ENCODE measurements at places on chromosomes 12 and 14. TPM values are rescaled to one million over a fixed set of nuclear protein-coding genes. Genes with fewer than 3 reads are reported as not detected.

DNA sequence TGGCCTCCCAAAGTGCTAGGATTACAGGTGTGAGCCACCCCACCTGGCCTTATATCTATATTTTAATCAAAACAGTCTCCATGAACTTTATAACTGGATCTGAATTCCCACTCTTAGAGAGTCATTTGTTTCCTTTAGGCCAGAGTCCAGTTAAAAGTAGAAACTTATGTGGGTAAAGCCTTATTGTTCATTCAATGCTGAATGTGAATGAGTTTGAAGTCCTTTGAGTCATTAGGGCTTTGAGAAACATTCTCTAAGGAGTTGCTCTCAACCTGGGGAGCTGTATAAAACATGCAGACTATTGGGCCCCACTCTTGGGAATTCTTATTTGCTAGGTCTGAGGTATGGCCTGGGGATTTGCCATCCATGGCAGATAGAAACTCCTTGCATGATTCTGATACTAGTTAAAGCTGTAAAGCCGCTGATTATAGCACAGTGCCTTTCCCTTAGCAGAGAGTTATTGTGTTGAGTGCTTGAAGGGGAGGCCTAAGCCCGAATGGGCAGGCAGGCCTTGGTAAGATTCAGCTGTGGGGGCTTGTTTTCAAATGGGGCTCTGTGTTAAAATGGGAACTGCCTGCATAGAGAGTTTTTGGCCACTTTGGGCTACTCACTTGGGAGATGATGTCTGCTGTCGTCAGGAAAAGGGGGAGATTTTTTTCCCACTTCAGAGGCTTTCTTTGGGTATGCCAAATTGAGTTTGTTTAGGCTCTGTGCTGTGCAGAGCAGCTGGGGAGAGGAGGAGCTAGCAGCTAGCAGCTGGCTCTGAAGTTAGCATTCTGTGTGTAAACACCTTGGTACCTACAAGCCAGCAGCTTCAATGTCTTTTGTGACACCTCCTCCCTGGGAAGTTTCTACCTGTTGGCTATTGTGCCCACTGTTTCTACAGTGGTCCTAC is 117.5 kb downstream of the DACT1 start:
- H3K4me3 ChIP-seq: no peak overlapping the region
- peaks cover 7% of the 10 kb centered on the region for H3K4me1 ChIP-seq
- H3K27me3 ChIP-seq: no peaks in the 10 kb centered on the region
- H3K27ac ChIP-seq: no peak overlapping the region

DNA sequence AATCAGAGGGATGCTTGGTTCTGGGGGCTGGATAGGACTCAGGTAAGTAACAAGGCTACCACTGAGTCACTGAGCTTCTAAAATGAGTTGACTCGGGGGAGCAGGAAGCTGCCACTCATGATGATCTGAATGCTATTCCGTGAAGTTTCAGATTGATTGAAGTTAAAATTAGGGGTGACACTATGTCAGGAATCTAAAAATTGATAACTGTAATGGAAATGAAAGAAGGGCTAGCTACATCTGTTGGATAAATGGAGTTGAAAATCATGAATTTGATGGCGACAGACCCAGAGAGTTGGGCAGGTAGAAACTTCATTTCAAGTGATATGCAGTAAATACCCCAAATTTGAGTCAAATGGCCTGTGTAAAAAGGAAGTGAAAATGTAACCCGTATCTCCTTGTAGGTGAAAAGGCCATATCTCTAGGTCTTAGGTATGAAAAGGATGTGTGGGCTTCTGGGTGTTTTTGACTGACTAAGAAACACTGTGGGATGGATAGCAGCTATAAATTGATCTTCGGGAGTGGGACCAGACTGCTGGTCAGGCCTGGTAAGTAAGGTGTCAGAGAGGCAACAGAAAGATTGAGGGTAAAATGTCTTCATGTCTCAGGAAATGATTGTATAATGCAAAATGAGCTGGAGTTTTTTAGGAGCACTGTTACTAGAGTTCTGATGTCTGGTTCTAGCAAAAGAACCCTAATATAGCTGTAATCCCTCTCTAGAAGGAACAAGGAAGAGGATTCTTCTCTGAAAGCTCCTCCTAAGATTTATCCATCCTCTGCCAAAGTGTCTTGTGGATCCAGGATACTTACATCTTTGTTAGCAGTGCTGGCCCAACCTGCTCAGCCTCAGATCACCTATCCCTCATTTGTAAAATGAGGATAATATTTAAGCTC is 57.3 kb downstream of the DAD1 start:
- H3K27me3 ChIP-seq: no peaks in the 10 kb centered on the region
- H3K4me1 ChIP-seq: peaks cover 29% of the 10 kb centered on the region

- no peaks in the 10 kb centered on the region for H3K27me3 ChIP-seq
- no peak overlapping the region for H3K27ac ChIP-seq
- DNase-seq: peak; percentile 20
- H3K4me3 ChIP-seq: no peak overlapping the region
- H3K4me1 ChIP-seq: no peaks in the 10 kb centered on the region
Measured at GRCh38 chr12:18492372-18493025, 231.2 kb downstream of the PIK3C2G start.

GRCh38 chr14:99535448-99535847 is 54.2 kb downstream of the CCNK start:
- H3K4me1 ChIP-seq: peaks cover 62% of the 10 kb centered on the region
- H3K4me3 ChIP-seq: no peak overlapping the region
- no peak overlapping the region for H3K27ac ChIP-seq
- no peaks in the 10 kb centered on the region for H3K36me3 ChIP-seq

DNA sequence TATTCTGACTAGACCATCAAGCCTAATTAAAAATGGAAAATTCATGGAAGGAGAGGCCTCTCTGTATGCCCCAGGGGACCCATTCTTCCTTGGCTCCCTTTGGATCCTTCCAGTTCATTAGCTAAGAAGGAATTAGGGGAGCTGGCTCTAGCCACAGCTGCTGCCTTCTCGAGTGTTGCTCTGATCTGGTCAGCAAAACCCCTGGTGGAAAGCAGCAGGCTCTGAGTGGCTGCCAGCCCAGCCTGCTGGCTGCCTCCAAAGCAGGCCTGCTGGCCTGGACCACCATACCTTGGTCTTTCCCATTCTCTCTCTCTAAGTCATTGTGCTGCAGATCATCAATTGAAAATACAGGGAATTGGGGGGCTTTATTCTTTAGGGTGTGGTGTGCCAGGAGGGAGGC is 29.0 kb upstream of the AKAP6 start:
- no peaks in the 10 kb centered on the region for H3K27me3 ChIP-seq
- no peak for DNase-seq
- no peaks in the 10 kb centered on the region for H3K36me3 ChIP-seq
- H3K4me3 ChIP-seq: no peak overlapping the region

DNA sequence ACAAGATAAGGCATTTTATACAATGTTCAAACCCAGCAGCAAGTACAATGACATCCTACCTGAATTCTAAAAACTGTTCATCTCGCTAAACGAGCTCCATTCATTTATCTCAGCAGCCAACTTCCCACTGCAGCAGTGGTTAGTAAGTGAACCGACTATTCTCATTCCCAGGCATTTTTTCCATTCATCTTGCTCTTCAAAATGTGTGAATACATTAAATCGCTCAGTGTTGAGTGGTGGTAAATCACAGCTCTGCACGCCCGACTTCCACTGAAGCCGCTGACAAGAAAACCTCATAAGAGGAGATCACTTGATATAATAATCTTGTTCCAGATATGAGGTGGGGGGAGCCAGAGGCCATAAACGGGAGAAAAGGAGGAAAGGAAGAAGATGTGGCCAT is 746.2 kb upstream of the USP15 start:
- no peaks in the 10 kb centered on the region for H3K4me1 ChIP-seq
- no peak overlapping the region for H3K27ac ChIP-seq
- H3K36me3 ChIP-seq: no peaks in the 10 kb centered on the region
- H3K4me3 ChIP-seq: no peak overlapping the region
- no peak for DNase-seq
- no peaks in the 10 kb centered on the region for H3K27me3 ChIP-seq

DNA sequence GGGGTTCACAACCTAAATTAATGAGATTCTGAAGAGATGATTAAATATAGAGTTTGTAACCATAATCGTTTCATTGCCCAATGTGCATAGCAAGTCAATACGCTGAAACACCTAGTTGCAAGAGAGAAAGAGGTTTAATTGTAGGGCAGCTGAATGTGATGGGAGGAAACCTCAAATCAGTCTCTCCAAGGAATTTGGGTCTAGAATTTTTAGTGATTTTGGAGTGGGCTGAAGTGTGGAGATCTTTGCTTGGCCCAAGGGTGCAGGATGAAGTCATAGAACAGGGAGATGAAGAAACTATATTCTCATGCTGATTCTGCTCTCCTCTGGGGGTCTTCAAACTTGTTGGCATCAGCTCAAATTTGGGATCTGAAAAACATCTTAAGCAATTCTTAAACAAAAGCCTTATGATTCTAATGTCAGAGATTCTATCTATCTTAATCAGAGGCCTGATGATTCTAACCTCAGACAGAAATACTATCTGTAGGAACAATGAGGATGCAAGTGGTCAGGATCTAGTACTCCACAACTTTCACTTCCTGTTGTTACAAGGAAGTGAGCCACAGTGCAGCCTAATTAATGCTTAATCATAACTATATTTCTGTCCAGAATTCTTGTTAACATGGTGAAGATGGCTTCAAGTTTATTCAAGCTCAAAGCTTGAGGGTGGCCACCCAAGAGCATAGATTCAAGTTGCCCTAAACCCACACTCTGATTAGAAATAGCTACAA is 80.2 kb upstream of the FUT8 start:
- peaks cover 22% of the 10 kb centered on the region for H3K4me1 ChIP-seq
- H3K27me3 ChIP-seq: no peaks in the 10 kb centered on the region
- DNase-seq: no peak
- no peak overlapping the region for H3K27ac ChIP-seq
- H3K36me3 ChIP-seq: no peaks in the 10 kb centered on the region
- no peak overlapping the region for H3K4me3 ChIP-seq

DNA sequence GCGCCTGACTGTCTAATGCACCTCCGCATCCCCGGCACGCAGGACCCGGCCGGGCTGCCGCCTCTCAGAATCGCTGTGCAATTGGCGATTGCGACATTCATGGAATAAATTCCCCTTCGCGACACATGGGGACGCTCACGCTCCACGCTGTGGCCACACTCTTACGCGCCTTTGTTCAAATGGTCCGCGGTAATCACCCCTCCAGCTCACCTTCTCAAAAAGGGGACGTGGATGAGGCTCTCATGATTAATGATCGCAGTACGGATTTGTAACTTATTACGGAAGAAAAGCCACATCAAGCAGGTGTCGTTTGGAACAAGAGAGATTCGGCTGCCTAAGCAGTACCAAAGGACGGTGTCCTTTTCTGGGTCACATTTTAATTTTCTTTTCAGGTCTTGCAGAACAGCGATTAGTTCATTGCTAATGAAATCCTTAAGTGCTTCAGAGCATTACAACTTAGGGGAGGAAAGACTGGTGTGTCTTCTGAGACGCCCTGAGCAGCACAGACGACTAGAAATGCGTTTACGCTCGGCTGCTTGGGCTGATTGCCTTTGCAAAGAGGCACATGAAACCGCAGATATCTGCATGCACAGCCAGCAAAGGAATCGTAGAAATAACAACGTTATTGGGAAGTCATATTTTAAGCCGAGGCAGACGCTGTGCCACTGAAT is 37.3 kb upstream of the ADGRD1 start:
- peaks cover 3% of the 10 kb centered on the region for H3K27me3 ChIP-seq
- no peak for DNase-seq
- no peaks in the 10 kb centered on the region for H3K4me1 ChIP-seq
- no peak overlapping the region for H3K27ac ChIP-seq
- no peaks in the 10 kb centered on the region for H3K36me3 ChIP-seq

GRCh38 chr12:122888232-122888752 is 7.6 kb downstream of the VPS37B start:
- DNase-seq: peak; percentile 77
- peaks cover 61% of the 10 kb centered on the region for H3K4me1 ChIP-seq
- peak overlapping the region; percentile 86 for H3K27ac ChIP-seq
- H3K36me3 ChIP-seq: no peaks in the 10 kb centered on the region
- no peaks in the 10 kb centered on the region for H3K27me3 ChIP-seq

- no peak overlapping the region for H3K27ac ChIP-seq
- peaks cover 18% of the 10 kb centered on the region for H3K4me1 ChIP-seq
- H3K27me3 ChIP-seq: no peaks in the 10 kb centered on the region
- H3K4me3 ChIP-seq: no peak overlapping the region
- H3K36me3 ChIP-seq: no peaks in the 10 kb centered on the region
Measured at GRCh38 chr12:93177208-93178153, 200.2 kb upstream of the NUDT4 start.

DNA sequence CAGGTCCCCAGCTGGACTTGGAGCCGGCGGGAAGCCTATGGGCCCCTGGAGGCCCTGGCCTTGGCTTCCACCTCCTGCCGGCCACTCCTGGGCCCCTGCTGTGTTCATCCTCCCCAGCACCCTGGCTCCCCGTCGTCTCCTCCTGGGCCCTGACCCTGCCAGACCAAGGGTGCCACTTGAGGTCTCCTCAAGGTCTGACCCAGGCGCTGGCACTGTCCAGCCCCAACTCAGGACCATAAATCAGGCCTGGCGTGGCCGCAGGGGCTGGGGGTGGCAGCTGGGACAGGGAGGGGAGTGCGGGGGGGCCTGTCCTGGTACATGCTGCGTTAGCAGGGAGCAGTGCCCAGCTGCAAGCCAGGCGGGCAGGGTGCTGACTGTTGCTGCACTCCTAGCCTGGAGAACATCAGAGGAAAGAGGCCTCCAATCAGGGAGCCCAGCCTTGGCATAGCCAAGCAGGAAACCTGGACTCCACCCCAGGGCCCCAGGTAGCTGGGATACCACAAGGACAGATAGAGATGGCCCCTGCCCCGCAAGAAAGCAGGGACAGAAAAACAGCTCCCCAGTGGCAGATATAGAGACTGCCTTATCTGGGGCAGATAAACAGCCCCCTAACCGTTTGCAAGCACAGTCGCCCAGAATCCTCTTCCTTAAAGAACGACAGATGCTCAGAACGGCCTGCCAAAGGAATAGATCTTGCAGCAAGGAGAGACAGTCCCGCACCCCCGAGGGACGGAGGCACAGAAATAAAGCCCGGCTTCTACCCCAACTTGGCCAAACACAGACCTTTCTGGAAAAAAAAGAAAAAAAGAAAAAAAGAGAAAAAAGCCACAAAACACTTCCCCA is 6.5 kb upstream of the ATG101 start:
- no peak for DNase-seq
- H3K27me3 ChIP-seq: no peaks in the 10 kb centered on the region
- peaks cover 13% of the 10 kb centered on the region for H3K4me1 ChIP-seq
- H3K36me3 ChIP-seq: no peaks in the 10 kb centered on the region

DNA sequence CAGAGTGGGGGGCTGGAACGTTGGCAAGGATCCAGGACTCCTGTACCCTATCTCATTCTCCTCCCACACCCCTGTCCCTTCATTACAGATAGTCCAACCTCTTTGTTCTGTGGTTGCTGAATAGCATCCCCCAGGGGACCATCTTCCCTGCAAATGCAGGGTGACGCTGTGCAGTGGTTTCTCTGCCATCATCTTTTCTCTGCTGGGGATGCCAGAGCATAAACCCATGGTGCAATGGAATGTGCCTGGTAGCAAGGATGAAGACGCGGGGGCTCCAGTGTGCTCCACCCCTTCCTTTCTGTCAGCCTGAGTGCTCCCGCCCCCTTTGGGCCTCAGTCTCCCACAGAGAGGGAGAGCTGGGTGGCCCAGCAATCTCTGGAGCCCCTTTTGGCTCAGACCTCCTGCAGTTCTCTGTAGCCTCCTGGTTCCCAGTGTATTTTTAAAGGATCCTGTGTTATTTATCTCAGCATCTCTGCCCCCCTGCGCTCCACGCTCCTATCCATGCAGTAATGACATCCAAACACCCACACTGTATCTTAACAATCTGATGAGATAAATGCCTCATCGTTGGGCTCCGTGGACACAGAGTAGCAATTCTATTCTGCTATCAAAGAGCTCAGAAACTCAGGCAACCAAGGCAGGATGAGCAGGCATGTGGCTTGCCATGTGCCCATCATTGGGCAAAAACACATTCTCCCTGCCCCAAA is 212.8 kb downstream of the CACNA1C start:
- H3K4me3 ChIP-seq: no peak overlapping the region
- peak overlapping the region; percentile 87 for H3K27ac ChIP-seq
- no peaks in the 10 kb centered on the region for H3K27me3 ChIP-seq
- peak; percentile 69 for DNase-seq

Gene TAS2R7
- total RNA-seq: not detected

Gene SLC25A47
- not detected for total RNA-seq

Gene HPD
- total RNA-seq: not detected
